Epithelial cell of prostate (primary cell): ENCODE measurements at places on chromosomes 6 and 20.

- DNase-seq, result no peak
Measured at GRCh38 chr6:109770779-109771178, 79.7 kb downstream of the FIG4 start.

GRCh38 chr20:15945289-15945688 lies 628.0 kb downstream of the KIF16B start:
- DNase-seq, result no peak

DNA sequence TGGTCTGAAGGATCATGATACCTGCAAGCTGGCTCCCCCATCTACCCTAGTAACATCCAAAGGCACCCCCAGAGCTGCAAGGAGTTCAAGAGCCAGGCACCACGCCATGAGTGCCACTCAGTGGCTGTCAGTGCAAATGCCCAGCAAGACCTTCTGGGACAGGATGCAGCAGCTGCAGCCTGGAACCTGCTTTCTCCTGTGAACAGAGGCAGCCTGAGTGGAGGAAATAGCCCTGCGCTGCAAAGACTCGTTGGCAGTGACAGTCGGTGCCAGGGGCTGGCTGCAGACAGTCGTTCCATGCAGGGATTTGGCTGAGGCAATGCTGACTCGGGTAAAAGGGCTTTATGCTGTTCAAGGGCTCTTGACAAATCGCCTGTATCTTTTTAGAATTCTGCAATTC lies 15.7 kb upstream of the SSTR4 start:
- no peak for DNase-seq

DNA sequence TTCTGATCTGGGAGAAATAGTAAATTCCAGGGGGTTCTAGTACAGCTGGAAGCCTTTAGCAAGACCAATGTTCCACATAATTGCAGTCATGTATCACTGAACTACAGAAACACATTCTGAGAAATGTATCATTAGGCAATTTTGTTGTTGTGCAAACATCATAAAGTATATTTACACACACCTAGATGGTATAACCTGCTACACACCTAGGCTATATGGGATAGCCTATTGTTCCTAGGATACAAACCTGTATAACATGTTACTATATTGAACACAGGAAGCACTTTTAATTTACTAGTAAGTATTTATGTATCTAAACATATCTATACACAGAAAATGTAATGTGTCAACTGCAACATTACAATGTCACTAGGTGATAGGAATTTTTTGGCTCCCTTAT lies 525.9 kb upstream of the NRSN1 start:
- DNase-seq, result no peak

DNA sequence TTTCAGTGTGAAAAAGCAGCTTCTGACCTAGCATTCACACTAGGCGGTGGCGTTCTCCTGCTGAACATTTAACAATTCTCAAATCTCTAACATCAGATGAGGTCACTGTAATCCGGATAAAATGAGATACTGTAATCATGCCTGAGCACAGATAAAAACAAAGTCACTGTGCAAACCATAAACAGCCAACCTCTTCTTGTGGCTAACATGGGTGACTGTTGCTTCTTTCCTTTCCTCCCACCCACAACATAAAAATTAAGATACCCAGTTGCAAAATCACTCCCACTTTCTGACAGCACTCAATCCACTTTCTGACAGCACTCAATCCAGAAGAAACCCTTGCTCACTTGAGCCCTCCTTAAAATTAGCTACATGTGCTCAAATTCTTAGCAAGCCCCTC lies 11.5 kb upstream of the ALDH8A1 start:
- DNase-seq, result no peak

DNA sequence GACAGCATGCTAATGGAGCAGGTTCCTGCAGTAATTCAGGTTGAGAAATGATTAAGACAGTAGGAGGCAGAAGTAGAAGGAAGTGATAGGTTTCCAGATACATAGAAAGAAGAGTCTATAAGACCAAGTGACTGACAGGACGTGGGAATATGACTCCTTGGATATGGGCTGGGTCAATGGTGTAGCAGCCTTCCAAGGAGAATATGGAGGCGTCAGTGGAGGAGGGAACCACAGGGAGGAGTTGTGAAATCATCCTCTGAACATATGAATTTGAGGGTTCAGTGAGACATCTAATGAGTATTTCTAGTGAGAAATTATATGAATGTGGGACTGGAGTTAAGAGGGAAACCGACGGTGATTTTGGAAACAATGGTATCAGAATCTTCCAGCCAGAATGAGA lies 43.3 kb downstream of the NUDT3 start:
- DNase-seq, result no peak

- DNase-seq, result no peak
Measured at GRCh38 chr6:54990001-54990400, 143.4 kb downstream of the FAM83B start.

DNA sequence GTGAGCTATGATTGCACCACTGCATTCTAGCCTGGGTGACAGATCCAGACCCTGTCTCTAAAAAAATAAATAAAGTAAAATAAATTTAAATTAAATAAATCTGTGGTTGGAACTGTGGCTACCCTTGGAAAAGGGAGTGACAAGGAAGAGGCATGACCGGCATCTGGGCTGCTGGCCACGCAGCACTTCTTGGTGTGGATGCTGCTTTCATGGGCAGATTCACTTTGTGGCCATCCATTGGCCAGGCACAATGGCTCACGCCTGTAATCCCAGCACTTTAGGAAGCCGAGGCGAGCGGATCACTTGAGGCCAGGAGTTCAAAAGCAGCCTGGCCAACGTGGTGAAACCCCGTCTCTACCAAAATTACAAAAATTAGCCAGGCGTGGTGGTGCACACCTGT lies 16.1 kb downstream of the EBF4 start:
- no peak for DNase-seq

DNA sequence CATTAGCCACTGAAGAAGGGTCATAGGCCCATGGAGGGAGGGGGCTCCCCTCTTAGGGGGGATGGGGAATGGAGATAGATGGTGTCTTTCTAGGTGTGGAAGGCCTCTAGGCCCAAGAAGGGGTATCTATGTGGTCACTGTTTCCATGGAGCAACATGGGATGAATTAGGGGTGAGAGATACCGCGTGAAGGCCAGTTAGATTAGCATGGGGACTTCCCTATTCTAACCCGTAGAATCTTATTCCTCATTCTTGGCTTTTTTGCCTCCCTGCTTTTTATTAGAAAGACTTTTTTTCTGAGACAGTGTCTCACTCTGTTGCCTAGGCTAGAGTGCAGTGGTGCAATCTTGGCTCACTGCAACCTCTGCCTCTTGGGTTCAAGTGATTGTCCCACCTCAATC lies 3.2 kb downstream of the RAB44 start:
- DNase-seq, result no peak

- no peak for DNase-seq
Measured at GRCh38 chr20:63830841-63831588, at the start of gene ZBTB46. Gene ZBTB46, minus strand, starts transcription at chr20:63831264. Its CDS starts 40,507 bp downstream, at chr20:63790757.

GRCh38 chr20:56395166-56395565 lies 2.7 kb downstream of the CSTF1 start:
- no peak for DNase-seq

DNA sequence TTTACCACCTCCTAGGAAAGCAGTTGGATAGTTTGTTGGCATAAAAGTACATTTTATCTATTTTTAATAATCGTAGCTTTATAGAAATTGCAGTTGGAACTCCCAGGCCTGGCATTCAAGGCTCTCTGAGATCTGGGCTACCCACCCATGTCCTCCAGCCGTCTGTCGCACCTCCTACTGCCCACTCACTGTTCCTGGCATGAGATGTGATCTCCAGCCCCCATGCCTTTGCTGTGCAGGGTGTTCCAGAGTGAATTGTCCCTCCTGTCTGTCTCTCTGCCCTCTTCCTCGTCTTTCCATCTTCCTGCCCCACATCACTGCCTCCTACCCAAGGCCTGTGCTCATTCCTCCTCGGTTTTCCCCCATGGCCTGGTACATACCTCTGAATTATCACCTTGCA lies 50.7 kb downstream of the PTPN1 start:
- no peak for DNase-seq

DNA sequence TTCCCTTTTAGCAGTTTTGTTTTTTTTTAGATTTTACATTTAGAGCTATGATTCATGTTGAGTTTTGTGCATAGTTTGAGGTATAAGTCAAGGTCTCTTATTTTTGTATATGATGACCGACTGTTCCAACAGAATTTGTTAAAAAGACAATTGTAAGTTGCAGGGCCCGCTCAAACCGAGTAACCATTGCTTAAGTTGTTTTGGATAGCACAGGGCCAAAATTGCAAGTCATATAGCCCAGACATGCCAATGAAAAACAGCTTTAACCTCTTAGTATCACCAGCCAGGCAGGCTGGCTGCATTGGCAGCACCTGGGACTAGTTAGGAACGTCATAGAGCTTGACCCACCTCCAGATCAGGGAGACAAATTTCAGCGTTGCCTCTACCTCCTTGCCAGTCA lies 47.3 kb downstream of the PFDN4 start:
- DNase-seq, result no peak

DNA sequence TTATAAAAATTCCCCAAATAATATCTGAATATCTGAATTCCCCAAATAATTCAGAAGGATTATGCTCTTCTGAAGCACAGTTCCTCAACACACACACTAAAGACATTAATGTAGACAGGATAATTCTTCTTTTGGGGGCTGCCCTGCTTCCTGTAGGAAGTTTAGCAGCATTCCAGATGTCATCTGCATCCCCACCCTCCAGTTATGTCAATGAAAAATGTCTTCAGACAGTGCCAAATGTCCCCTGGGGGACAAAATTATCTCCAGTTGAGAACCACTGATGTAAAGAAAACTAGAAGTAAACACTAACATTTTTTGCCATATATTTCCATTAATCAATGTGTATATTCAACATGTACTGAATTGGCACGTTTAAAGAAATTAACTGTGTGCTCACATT lies 25.9 kb upstream of the NAA20 start:
- no peak for DNase-seq

- DNase-seq, result no peak
Measured at GRCh38 chr6:118940770-118941169, 5.8 kb upstream of the MCM9 start.

- DNase-seq, result no peak
Measured at GRCh38 chr6:94349227-94349626, 929.9 kb upstream of the EPHA7 start.

- no peak for DNase-seq
Measured at GRCh38 chr6:156881687-156882629, 104.8 kb downstream of the ARID1B start.

- no peak for DNase-seq
Measured at GRCh38 chr20:5691918-5692618, 58.1 kb upstream of the SHLD1 start.

DNA sequence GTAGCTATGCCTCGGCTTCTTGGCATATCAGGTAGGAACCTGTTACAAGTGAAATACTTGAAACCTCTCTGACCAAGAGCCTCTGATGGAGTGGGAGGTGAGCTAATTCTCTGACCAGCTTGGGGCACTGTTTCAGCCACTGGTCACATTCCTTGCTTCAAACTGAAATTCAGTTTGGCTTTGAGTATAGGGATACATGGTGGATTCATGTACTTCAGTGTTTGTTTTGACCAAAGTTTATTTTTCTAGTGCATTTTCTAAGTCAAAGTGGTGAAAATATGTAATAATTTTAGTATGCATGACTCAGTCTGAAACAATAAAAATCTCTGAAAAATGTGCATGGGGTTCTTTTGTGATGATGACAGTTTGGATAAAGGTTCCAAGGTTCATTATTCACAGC lies 18.6 kb downstream of the TTPAL start:
- no peak for DNase-seq

DNA sequence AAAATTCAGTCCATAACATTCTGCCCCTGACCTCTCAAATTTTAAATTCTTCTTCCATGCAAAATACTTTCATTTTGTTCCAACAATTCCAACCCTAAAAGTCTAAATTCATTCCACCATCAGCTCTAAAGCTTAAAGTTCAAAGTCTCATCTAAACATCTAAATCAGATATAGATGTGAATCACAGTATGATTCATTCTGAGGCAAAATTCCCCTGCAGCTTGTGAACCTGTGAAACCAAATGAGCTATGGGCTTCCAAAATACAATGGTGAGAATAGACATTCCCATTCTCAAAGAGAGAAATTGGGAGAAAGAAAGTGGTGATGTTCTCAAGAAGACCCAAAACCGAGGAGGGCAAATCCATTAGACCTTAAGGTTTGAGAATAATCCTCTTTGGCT lies 309.8 kb downstream of the HIVEP2 start:
- no peak for DNase-seq

- no peak for DNase-seq
Measured at GRCh38 chr20:60270341-60270740, 312.1 kb downstream of the CDH26 start.

DNA sequence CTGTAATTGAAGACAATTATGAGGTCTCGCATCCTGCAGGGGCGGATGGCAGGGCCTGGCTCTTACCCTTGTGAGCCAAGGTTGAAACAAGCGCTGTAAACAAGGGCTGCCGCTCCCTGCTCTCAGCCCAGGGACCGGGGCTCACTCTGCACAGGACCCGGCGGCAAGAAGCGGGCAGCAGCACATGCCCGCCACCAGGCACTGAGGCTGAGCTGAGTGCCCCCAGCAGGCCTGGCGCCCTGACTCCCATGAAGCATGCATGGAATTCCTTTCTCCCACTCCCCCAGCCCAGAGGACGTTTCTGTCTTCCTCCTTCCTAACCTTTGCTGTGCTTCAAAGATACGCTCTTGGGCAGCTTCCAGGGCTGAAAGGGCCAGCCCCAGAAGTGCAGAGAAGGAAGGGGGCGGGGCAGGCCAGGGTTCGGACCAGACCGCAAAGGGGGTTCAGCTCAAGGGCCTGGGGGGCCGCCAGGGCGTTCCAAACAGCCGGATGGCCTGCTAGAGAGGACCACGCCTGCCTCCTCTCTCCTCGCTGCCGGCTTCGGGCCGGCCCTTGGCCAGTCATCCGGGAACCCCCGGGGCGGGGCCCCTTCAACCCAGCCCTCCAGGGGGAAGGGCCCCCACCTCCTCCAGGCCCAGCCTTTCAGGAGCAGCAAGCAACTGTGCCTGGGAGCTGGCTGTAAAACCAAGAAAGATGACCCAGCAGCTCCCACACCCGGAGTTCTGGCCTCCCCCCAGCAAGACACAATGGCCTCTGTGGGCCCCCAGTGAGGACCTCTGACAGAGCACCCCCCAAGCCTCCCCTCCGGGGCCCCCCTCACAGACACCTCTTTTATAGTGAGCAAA lies 109.9 kb downstream of the NOL4L start:
- no peak for DNase-seq

DNA sequence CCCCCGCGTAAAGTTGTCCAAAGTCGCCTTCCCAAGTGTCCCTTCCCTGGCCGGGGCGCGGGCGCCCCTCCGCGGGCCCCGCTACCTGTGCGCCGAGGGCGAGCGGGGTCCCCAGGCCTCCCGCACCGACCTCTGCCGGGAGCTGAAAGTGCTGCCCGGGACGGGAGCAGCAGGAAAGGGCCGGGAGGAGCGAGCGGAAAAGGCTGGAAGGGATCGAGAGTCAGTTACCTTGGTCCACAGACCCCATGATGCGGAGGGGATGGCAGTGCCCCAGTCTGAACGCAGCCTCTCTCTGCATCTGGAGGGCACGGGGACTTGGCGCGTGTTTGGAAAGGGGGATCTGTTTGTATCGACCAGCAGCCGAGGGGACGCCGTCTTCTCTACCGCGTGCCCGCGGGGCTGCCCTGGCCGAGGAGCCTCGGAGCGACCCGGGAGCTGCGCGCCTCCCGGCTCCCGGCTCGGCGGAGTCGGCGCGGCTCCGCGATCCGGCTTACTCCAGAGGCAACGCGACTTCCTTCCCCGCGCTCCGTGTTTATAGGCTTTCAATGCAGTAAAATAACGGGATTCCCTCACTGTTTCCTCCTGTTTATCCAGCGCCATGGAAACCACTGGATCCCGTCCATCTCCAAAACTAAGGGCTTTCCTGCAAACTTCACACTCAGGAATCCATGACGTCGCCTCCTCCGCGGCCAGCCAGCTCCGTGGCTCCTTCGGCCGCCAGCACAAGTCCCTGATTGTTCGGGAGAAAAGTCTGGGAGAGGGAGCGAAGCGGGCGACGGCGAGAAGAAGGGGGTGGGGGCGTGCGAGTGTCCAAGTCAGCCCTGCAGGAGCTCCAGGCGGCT lies 20.0 kb upstream of the NFATC2 start:
- no peak for DNase-seq
